Activated T-helper 2 cell treated with anti-CD3 and anti-CD28 coated beads, Interferon-gamma antibody, Interleukin-2, Interleukin-4, amounts not matched to agents 10 μg/mL and 5 μg/mL and 100 μg/mL, durations not matched to agents 14 hours and 24 hours and 36 hours (primary cell): ENCODE measurements at places on chromosomes 5 and 9. TPM values are rescaled to one million over a fixed set of nuclear protein-coding genes. Genes with fewer than 3 reads are reported as not detected.

GRCh38 chr9:132482196-132482813 is 72.3 kb downstream of the CFAP77 start:
- H3K36me3 ChIP-seq, result no peaks in the 10 kb centered on the region
- no peak overlapping the region for H3K4me3 ChIP-seq
- peaks cover 28% of the 10 kb centered on the region for H3K27me3 ChIP-seq
- DNase-seq, result no peak
- H3K4me1 ChIP-seq, result peaks cover 5% of the 10 kb centered on the region
- no peak overlapping the region for H3K27ac ChIP-seq

The TRIM7 gene
- total RNA-seq, result 3.9 and 4.8 TPM in 2 replicates

GRCh38 chr9:131635285-131635684 is 90.0 kb downstream of the PRRT1B start:
- DNase-seq, result peak; percentile 71
- H3K4me3 ChIP-seq, result no peak overlapping the region
- peak overlapping the region; percentile 82 for H3K27ac ChIP-seq
- H3K4me1 ChIP-seq, result peaks cover 39% of the 10 kb centered on the region
- peaks cover 84% of the 10 kb centered on the region for H3K36me3 ChIP-seq

The PCDHGA4 gene
- total RNA-seq, result 0.44 and 0.57 TPM in 2 replicates

The SLC6A19 gene
- not detected in 2 replicates for total RNA-seq
